ENCODE measurements at places on chromosomes 7 and 10. TPM values are rescaled to one million over a fixed set of nuclear protein-coding genes. Genes with fewer than 3 reads are reported as not detected.

PTPN20 gene
- 3.9 TPM for total RNA-seq

KLLN gene
- total RNA-seq, result 0.59 TPM

LDB3 gene
- total RNA-seq, result 0.06 TPM

C10orf105 gene
- not detected for total RNA-seq

CRHR2 gene
- 0.06 TPM for total RNA-seq

APBB1IP gene
- total RNA-seq, result 5.9 TPM

GIMAP6 gene
- not detected for total RNA-seq

ACTA2 gene
- 19.2 TPM for total RNA-seq

NYAP1 gene
- 5.8 TPM for total RNA-seq

AP4M1 gene
- 13.6 TPM for total RNA-seq

THSD7A gene
- total RNA-seq, result 2.4 TPM

LSM8 gene
- total RNA-seq, result 48.4 TPM

PON1 gene
- 1.3 TPM for total RNA-seq

POLR2J2 gene
- total RNA-seq, result 0.58 TPM
